T47D (cell line): ENCODE measurements at places on chromosomes 16 and 17.

GRCh38 chr16:668519-669171 is 713 bp downstream of the RHOT2 start:
- no peak for DNase-seq

- no peak for DNase-seq
Measured at GRCh38 chr16:5459863-5460262, 362.3 kb upstream of the EEF2KMT start.

DNA sequence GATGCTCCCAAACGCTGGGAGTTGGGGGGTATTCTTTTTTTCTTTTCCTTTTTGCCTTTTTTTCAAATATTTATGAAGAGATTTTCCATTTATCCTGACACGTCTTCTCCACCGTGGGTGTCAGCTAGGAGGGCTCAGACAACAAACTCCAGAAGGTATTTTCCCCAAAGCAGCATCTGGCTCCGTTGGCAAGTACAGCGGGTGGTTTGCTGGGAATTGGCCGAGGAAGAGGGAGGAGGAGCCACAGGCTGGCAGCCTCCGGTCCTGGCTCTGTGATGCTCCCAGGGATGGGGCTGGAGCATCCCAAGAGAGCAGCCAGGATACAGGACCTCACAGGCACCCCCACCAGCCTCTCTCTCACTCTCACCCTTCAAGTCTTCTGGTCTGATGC is 10.9 kb upstream of the CACNG4 start:
- DNase-seq = no peak

DNA sequence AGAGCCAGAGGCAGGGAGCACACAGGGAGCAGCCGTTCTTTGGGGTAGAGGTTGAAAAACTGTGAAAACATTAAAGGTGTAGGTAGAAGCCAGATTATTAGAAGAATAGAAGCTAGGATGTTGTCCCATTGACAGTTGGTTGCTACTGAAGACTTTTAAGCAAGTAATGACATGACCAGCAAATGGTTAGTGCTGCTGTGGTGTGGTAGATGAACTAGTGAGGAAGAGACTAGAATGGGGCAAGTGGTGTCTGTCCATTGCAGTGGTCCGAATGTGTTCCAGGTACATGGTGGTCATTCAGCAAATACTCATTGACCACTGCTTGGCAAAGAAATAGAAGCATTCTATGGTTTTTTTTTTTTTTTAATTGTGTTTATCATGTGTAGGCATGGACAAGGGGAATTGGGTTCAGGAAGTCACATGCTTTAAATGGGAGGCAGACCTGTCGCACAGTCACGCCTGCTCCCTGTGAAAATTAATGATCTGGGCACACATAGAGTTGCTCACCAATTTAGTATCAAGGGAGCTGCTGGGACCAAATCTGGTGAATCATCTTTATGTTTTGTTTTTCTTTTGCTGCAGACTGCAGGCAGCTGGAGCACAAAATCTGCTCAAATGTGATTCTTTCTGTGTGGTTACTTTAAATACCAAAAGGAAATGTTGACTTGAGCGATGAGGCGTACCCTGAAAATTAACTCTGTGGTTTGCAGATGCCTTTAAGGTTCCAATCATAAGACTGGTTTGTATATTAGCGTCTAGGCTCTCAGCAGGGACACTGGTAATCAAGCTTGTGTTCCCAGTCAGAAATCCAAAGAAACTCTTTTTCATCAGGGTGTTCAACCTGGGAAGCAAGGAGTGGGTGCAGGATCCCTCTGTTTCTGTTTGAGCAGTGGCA is 30.7 kb downstream of the YPEL2 start:
- DNase-seq = no peak

- DNase-seq = no peak
Measured at GRCh38 chr17:6608321-6608720, 32.2 kb downstream of the KIAA0753 start.

DNA sequence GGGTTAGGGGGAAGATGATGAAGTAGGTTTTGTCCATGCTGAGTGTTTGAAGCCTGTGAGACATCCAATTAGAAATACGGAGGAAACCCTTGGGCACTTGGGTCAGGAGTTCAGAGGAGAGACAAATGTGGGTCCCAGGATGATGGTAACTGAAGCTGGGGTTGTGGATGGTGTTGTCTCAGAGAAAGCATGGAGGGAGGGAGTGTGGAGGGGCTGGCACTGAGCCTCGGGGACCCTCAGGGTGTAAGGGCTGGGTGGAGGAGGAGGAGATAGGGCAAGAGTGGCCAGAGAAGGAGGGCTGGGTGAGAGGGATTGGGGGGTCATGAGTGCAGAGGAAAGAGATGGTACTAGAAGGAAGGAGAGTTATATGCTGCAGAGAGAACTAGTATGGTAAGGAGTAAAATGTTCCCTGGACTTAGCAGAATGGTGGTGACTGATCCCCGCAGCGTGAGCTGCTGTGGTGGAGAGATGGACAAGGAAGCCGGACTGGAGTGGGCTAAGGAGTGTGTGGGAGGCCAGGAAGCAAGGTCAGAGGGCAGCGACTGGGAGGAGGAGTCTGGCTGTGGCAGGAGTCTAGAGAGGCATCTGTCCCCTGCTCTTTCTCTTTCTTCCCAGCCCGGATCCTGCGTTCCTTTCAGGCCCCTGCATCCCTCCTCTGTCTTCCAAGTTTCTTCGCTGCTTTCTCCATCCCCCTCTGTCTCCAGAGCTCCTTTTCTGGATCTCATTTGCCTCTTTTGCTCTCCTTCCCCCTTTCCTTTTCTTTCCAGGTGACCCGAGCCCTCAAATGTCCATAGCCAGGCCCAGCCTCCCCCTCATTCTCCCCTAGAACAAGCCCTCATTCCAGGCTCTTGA is 3.9 kb upstream of the COL1A1 start:
- DNase-seq = no peak

GRCh38 chr17:35717475-35717874 is 14.0 kb upstream of the RASL10B start:
- no peak for DNase-seq

DNA sequence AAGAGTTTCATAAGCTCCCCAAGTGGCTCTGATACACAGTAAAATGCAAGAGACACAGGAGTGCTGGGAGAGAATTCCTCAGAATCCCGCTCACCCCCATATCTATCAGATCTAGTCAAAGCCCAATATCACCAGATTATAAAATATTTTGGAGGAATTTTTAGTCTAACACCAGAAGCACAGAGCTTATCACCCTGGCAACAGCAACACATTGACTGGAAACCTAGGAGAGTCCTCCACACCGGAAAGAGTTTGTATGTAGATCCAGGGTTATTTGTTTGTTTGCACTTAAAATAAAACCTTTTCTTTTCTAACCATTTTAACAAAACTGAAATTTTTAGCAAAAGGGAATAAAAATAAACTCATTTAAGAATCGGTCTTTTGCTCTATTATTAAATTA is 7.2 kb downstream of the SOX9 start:
- no peak for DNase-seq

GRCh38 chr16:58046054-58046881 is 20.7 kb downstream of the MMP15 start:
- no peak for DNase-seq

GRCh38 chr16:57639172-57639887 is 10.9 kb downstream of the ADGRG1 start:
- DNase-seq = no peak

- DNase-seq = no peak
Measured at GRCh38 chr17:79174905-79175856, 100.6 kb downstream of the ENGASE start.

GRCh38 chr16:89633064-89633631 is 19.7 kb downstream of the DPEP1 start:
- no peak for DNase-seq

DNA sequence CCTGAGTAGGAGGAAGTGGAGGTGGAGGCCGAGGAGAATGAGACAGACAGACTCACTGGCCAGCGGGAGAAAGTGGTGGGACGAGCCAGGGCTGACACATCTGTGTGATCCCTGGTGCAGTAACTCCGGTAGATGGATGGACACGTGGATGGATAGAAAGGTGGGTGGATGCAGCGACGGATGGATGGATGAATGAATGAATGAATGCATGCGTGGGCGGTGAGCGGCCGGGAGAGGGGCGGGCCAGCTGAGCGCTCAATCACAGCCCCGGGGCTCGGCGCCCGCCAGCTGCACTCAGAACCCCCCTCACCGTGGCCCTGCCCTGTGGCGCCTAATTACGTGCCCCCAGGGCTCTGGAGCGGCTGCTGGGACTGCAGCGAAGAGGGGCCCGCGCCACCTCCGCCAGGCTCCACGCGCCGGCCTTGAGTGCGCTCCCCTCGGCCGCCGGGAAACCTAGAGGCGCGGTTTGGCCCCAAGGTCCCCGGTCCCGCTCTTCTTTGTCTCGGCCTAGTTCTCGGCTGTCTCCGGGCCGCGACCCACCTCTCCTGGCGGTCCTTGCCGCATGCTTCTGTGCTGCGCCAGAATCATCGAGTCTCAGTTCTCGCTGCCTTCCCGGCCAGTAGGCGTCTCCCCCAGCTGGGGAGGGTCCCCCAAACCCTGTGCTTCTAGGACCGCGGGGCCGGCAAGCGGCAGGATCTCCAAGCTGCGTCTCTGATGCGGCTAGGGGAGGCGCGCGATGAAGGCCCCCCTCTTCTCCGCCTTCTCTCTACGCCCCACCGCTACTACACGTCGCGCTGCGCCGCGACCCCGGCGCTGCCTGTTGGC is 41.0 kb downstream of the RAI1 start:
- DNase-seq = no peak

GRCh38 chr16:88323041-88323440 is 59.7 kb upstream of the ZNF469 start:
- DNase-seq = no peak

DNA sequence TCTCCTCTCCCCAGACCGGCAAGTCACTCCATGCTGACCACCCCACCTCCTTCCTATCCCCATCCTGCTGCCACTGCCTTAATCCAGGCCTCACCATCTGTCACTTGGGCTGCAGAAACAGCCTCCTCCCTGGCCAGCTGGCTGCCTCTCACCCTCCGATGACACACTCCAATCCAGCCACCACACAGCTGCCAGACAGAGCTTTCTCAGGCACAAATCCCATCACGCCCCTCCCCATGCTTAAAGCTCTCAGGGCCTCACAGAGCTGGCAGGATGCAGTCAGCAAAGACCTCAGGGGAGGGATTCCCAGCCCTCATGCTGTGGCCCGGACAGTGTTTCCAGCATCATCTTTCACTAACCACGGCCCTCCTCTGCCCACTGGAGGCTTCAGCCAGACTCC is 13.7 kb downstream of the CAMKK1 start:
- no peak for DNase-seq

- DNase-seq = no peak
Measured at GRCh38 chr17:62648956-62649294, 21.5 kb downstream of the MRC2 start.

- no peak for DNase-seq
Measured at GRCh38 chr16:67157892-67158635, 1.6 kb downstream of the TRADD start.

DNA sequence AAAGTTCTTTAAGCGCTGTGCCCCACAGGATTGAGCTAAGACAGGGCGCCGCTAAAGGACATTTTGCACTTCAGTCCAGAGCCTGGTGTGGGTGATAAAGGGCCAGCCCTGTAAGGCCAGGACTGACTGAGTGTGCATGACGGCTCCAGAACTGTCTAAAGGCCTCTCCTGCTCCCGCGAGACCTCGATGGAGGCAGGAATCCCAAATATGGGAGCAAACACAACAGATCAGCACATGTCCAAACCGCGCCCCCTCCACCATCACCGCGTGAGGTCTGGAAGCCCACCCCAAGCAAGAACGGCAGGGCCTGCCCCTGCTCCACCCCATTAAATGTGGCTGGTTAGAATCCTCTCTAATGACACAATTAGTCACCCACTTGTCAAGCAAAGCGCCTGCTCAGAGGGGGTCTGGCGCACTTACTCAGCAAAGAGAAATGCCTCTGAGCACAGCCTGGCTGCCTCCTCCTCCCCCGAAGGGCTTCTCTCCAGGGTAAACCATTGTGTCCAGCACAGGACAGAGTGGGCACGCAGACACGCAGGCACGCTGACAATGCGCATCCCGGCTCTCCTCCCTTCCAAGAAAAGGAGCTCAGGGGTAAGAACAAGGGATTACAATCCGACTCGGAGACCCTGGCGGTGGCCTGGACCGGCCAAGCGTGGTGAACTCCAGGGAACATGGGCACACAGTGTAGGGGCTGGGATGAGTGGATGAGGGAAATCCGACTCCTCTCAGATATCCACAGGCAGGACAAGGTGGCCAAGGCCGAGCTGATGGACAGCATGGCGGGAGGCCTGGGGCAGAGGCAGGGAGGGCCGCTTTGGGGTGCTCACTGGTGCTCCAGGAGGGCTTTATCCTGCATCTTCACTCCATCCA is 1.5 kb downstream of the MXRA7 start:
- DNase-seq = no peak

DNA sequence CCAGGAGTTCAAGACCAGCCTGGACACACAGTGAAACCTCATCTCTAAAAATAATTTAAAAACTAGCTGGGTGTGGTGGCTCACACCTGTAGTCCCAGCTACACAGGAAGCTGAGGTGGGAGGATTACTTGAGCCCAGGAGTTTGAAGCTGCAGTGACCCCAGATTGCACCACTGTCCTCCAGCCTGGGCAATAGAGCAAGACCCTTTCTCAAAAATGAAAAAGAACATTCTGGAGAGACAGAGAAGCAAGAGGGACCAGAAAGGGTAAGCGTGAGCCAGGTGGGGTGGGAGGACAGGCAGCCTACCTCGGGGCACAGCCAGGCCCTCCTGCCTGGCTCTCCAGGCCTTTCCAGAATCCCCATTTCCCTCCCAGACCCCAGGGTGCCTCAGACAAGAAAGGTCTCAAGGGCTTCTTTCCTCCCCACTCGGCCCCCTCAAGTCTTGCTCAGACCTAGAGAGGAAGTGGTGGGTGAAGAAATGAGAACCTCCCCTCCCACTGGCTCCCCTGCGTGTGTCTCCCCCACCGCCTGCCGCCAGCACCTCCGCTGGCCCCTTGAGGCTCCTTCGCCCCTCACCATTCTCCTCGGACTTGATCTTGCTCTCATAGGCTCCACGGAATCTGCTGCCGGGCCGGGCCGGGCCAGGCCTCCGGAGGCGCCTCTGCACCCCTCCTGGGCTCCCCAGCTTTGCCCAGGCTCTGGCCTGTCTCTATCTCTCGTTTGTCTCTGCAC is 503 bp downstream of the C16orf54 start:
- DNase-seq = no peak

DNA sequence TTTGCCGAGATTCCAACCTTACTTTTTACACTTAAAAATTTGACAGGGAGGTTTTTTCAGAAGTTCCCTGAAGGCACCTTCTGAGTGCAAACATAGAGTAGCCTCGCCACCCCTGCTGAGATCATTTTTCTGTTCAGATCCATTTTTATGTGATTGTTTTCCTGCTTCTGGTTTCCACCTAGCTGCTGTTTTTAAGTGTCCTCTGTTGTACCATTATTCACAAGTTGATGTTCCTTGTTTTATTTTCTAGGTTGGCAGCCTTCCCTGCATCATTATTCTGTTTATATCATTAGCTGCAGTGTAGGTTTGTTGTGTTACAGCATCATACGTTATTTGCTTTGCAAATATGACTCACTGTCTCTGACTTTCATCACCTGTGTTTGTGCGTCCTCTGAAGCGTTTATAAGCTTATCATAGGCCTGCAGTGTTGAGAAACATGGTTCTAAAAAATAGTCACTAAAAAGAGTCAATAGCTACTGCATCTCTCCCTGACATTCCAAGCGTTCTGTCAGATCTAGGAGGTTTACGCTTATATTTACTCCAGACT is 116.9 kb upstream of the CLEC3A start:
- DNase-seq = peak; percentile 27
